ENCODE measurements at places on chromosomes 3 and 15.

- DNase-seq = no peak
Observed at GRCh38 chr3:161644891-161645635, 148.5 kb downstream of the OTOL1 start.

DNA sequence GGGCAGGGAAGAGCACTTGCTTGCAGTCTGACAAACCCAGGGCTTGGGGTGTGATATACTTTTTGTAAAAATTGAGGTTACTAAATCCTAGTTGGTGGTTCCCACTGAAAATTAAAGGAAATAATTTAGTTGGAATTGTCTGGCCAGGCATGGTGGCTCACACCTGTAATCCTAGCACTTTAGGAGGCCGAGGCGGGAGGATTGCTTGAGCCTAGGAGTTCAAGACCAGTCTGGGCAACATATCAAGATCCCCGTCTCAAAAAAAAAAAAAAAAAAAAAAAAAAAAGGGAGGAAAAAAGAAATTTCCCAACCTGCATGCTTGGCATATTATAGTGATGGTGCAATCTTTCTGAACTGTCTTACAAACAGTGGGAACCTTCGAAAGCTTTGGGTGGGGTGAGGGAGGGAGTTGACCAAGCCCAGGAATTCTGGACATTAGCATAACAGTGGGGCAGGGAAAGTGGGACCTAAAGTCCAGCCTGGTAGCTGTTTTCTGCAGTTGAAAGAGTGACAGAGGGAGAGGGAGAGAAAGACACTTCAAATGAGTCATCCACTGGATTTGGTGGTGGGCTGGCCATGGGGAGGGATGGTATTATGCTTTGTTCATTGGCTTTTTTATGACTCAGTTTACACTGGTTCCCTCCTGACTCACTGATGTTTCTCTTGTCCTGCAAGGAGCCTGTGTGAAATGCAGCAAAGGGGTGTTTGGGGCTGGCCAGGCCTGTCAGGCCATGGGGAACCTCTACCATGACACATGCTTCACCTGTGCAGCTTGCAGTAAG lies 41.1 kb downstream of the LIMD1 start:
- no peak for DNase-seq

DNA sequence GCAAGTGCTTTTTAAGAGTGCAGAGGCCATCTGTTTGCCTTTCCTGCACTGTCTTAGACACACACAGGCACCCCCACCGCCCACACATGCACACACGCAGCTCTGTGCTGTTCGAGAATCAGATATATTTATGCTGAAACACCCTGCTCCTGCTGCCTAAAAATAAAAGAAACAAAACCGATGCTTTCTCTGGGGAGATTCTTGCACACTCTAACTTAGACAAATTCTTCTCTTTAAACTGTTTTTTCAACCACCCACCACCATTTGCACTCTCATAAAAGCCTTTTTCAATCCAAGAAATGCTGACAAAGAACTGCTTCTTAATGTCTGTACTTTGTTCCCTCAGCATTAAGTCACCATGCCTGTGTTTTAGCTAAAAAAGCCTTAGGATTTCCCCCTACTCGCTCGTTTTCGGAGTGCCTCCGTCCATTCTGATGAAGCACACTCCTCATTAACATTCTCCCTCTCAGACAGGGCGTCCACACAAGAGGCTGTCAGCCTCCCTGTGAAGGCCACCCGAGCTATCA lies 26.2 kb downstream of the SLC12A8 start:
- DNase-seq = no peak

DNA sequence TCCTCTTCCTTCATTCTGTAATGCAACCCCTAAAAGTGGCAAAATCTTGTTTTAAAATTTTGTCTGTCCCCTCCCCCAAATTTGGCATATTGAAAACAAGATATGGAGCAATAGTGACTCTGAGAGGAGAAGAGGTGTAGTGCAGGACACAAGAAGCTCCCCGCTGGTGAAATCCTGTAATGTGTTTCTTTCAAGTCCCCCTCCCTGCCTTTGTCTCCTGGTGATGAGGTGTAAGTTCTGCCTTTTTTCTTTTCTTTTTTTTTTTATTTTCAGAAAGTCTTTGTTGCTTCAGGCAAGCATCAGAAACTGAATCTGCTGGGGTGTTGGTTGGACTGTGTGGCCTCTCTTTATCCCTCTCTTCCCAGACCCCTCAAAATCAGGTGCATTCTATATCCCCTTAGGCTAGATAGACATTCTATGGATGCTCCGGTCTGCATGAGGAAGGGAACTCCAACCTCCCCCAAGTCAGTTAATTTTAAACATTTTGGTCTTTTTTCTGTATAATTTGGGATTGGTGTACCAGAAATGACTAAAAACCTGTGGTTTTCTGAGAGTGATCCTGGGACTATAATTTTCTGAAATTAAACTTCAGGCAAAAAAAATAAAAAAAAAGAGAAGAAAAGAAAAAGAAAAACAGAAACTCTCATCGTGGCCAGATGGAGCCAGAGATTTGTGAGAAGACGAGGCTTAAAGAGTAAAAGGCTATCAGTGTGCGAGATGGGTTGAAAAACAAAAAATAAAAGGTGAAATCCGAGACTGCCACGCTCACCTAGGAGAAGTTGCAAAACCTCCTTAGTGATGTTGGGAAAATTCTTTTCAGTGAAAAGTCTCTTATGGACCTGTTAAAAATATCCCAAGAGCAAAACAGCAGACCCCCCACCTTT lies 21.4 kb downstream of the ACKR2 start:
- DNase-seq = no peak

GRCh38 chr3:30011237-30011803 lies 595.1 kb upstream of the TGFBR2 start:
- DNase-seq = no peak

DNA sequence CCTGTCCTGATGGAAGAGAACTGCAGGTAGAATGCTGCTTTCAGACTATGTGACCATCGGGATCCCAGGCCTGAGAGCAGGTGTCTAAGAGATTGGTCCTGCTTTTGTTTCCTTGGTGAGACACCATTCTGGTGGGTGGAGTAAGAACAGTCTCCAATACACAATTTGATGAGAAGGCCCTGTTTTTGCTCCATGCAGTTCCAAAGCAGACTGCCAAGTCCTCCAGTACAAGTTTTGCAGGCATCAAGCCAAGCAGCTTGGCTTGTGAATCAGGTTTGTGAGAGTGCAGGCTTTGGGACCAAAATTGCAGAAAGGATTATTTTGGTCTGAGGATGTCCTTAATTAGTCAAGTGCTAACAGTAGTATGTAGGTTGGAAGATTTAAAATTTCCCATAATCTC lies 381.6 kb downstream of the FOXP1 start:
- DNase-seq = no peak

- DNase-seq = no peak
Observed at GRCh38 chr15:90055182-90055581, 47.1 kb downstream of the IDH2 start.

DNA sequence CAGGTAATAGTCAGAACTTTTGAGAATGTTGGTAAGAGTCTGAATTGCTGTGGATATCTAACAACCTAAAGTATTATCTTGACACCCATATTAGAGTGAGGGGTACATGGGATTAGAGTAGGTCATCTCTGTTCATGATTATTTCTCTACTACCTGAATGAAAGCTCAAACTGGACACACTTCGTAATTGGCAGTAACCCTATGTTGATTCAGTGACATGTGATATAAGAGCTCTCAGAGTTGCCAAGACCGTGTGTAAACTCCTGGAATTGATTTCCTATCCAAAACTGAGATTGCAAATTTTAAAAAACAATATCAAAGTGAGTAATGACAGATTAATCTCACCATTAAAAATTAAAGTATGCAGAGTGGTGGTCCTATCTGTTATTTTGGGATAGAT lies 214.8 kb upstream of the ARHGEF26 start:
- DNase-seq = no peak

DNA sequence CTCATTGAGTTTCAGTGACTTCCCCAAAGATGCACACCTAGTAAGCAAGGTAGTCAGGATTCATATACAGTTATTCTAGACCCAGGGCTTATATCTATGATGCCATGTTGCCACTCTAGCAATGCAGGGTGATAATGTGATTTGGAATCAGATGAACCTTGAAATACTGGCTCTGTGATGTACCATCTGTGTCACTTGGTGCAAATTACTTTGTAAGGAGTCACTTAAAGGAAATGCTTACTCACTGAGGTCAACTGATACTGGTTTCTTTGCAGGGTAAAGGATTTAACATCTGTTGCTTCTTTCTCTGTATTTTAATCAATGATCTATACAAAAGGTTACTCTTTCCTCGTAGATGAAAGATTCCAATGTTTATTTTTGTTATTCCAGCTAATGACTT lies 10.8 kb downstream of the ASB14 start:
- no peak for DNase-seq

DNA sequence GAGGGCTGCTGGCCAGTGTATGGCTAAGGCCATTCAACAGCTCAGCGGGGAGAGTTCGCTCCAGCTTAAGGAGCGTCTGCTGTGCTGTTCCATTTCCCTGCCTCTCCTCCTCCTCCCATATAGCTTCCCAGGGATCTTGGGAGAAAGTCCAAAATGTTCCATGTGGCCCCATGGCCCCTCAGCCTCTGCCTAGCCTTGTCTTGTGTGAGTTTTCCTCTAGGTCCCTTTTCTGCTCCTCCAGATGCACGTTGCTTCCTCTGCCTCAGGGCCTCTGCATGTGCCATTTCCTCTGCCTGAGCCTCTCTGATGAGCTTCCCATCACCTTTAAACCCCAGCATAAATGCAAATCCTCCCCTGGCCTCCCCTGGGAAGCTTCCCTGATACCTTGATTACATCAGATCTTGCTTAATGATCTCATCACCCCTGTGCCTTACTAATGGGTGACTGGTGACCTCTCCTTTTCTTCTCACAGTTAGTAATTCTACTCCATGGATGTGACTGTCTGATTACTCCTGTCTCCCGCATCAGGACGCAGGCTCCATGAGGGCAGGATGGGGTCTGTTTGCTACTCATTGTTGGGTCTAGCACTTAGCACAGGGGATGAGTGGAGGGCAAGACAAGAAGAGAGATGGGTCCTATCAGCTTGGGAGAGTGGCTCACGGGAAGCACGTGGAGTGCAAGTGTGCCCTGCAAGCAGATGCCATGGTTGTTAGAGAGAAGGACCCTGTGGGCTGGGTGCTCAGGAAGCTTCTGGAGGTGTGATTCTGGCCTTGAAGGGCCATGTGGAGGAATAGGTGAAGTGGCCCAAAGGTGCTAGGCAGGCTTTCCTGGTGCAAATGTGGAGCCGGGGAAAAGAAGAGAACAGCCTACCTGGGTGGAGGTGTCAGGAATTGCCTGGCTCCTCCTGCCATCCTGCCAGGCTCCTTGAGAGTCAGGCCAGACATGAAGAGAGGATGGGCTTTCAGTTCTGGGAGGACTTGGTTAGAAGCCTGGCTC lies 23.8 kb downstream of the ITGA11 start:
- no peak for DNase-seq

GRCh38 chr3:152650177-152650576 lies 184.8 kb upstream of the P2RY1 start:
- DNase-seq = no peak

DNA sequence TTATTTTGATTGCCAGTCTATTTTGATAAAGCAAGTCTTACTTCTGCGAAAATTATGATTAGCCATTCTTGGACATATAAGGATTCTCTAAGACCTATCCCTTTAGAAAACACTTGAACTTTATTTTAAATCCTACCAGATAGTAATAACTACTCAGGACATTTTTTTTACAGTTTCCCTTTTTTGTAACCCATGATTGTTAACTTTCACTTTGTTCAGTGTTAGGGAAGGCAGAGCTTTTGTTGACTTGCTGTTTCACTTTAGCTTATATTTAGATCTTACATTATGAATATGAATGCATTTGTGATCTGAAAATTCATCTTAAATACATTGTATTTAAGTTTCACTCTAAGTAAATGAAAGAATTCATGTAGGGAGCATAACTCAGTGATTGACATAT lies 167.0 kb downstream of the AKAP13 start:
- DNase-seq = no peak

- no peak for DNase-seq
Observed at GRCh38 chr15:66854012-66854965, 152.3 kb downstream of the SMAD6 start.

- DNase-seq = no peak
Observed at GRCh38 chr15:80323285-80323684, 71.3 kb upstream of the CTXND1 start.

- no peak for DNase-seq
Observed at GRCh38 chr3:143241481-143241951, 121.9 kb downstream of the CHST2 start.

DNA sequence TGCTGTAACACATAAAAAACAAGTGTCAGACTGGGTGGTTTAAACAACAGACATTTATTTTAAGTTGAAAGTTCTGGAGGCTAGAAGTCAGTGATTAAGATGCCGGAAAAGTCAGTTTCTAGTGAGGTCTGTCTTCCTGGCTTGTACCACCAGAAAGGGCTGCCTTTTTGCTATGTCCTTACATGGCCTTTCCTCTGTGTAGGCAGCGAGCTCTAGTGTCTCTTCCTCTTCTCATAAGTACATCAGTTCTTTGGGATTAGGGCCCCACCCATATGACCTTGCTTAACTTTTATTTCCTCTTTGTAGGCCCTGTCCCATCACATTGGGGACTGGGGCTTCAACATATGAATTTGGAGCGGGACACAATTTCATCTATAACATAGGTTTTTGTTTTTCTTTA lies 128.0 kb downstream of the BBX start:
- DNase-seq = no peak
